ENCODE measurements at places on chromosomes 7 and 10.

DNA sequence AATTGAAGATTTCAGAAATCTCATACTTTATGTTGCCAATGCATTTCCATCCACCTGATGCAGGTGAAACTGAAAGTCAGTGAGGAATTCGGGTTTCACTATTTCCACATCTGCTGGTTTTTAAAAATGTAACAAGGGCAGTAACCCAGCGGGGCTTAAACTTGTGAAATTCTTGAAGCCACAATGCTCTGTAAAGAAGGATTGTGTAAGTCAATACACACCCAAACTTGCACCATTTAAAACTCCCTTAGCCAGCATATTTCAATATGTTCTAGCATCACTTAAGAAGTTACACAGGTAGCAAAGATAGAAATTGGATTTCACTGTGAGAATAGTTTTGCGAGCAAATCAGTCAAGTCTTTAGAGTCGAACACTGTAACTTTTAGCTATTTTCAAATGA, 386.1 kb downstream of the PLXDC2 start:
- no peak for DNase-seq

DNA sequence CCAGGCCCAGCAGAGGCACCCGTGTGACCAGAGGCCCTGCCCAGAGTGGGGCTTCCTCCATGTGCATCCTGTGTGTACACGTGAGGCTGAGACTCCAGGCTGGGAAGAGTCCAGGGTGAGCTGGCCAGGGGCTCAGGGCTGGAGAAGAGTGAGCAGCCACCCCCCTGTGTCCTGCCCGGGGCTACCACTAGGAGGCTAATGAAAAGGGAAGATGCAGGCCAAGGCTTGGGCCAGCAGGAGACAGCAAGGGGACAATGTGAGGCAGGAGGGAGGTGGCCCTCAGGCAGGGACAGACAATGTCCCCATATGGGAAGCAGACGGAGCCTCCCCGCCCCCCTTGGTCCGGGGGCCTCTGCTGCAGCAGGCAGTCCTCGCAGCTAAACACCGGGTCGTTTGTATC, 102.0 kb downstream of the HIF1AN start:
- no peak for DNase-seq

GRCh38 chr7:94061326-94061725, 57.2 kb upstream of the BET1 start:
- DNase-seq, result no peak

GRCh38 chr7:3120513-3120912, 76.8 kb upstream of the CARD11 start:
- no peak for DNase-seq

DNA sequence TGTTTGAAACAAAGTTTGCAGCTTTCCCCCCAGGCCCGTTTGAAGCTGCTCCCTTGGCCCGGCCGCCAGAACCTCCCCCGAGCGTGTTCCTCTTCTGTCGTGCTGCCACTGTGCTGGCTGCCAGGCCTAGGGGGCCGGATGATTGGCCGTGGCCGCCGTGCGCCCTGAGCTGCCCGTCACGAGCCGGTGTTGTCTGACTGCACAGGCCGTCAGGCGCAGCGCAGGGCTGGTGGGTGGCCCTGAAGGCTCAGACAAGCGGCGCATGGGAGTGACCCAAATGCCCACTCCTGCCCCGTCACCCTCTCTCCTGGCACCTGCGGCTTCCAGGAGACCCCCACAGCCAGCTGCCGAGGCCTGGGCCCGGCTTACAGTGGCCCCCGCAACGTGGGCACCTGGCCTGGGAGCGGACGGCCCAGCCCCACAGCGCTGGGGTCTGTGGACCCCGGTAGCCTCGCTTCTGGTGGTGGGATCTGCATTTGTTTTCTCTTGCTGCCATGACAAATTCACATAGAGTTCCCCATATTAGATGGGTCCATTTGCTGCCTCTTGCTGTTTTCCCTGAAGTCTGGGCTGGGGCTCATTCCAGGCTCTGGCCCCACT, 13.1 kb downstream of the JAKMIP3 start:
- no peak for DNase-seq
